Transverse colon (tissue), 4 donors: ENCODE measurements at places on chromosomes 11 and 22.

DNA sequence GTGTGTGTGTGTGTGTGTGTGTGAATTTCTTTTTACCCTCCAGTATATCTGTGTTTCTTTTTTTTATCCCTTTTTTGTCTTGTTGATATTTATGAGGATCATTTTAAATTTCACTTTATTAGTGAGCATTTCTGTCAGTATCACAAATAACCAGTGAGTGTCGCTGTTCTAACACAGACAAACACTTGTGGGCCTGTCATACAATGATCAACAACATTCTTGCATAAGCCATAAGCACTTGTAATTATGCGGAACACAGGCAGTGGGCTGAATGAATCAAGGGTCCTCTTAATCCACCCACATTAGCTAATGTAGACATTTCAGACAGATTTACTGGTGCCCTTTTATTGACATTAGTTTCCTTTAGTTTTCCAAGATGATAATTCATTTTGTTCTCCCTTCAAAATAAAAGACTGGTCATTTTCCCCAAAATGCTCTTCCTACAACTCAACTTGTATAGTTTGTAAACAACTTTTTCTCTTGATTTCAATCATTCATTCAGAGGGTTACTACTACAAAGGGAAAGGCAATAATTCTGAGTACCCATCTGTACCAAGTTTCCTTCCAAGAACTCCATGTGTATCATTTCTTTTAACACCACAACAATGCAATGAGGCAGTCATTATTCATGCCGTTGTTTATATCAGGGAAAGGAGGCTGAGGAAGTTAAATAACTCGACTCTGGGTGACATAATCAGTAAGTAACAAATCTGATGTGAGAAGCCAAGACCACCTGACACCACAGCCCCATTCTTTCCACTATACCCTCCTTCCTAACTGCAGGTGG lies 34.5 kb upstream of the ANO3 start:
- no peak overlapping the region for H3K27ac ChIP-seq
- no peak overlapping the region for H3K4me3 ChIP-seq
- no peaks in the 10 kb centered on the region for H3K36me3 ChIP-seq
- DNase-seq, result no peak
- no peaks in the 10 kb centered on the region for H3K4me1 ChIP-seq

- no peaks in the 10 kb centered on the region for H3K36me3 ChIP-seq
- no peaks in the 10 kb centered on the region for H3K27me3 ChIP-seq
- no peaks in the 10 kb centered on the region for H3K4me1 ChIP-seq
- no peak for DNase-seq
These were observed 817.4 kb downstream of the BRD1 start for GRCh38 chr22:49010070-49010863.

DNA sequence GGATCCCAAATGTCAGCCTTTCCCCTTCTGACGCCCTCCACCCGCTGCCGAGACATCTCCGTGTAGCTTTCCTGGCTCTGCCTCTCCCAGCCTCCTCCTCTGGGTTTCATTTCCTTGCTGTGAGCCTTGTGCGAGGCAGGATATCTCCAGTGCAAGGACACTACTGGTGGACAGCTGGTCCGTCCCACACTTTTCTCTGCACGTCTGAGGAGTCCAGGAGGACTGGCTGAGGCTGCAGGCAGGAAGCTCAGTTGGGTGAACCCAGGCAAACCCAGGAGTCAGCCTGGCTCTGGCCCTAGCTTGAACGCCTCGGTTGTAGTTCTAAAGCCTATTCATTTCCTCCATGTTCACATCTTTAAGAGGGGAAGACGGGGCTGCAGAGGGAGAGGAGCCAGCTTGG lies 145.5 kb downstream of the ST3GAL4 start:
- no peak for DNase-seq
- no peak overlapping the region for H3K27ac ChIP-seq
- H3K36me3 ChIP-seq, result no peaks in the 10 kb centered on the region
- H3K4me3 ChIP-seq, result no peak overlapping the region

GRCh38 chr11:40354121-40354520 lies 1105.3 kb downstream of the LRRC4C start:
- H3K36me3 ChIP-seq, result no peaks in the 10 kb centered on the region
- H3K4me1 ChIP-seq, result no peaks in the 10 kb centered on the region
- H3K27ac ChIP-seq, result no peak overlapping the region
- no peaks in the 10 kb centered on the region for H3K27me3 ChIP-seq
- H3K4me3 ChIP-seq, result no peak overlapping the region

GRCh38 chr11:95121698-95122097 lies 32.1 kb downstream of the ENDOD1 start:
- H3K27me3 ChIP-seq, result no peaks in the 10 kb centered on the region
- H3K4me1 ChIP-seq, result no peaks in the 10 kb centered on the region
- H3K4me3 ChIP-seq, result no peak overlapping the region
- H3K36me3 ChIP-seq, result no peaks in the 10 kb centered on the region
- no peak for DNase-seq
- no peak overlapping the region for H3K27ac ChIP-seq

- peak; percentile 85 for DNase-seq
- no peaks in the 10 kb centered on the region for H3K27me3 ChIP-seq
- no peaks in the 10 kb centered on the region for H3K36me3 ChIP-seq
- no peak overlapping the region for H3K4me3 ChIP-seq
- H3K27ac ChIP-seq, result peak overlapping the region; percentile 86
- H3K4me1 ChIP-seq, result peaks cover 79% of the 10 kb centered on the region
These were observed 22.8 kb downstream of the ARRB1 start for GRCh38 chr11:75328426-75329277.

GRCh38 chr11:14973621-14974514 lies 1.7 kb upstream of the CALCA start:
- peaks cover 37% of the 10 kb centered on the region for H3K4me1 ChIP-seq
- no peaks in the 10 kb centered on the region for H3K36me3 ChIP-seq
- no peak for DNase-seq
- H3K27me3 ChIP-seq, result peaks cover 92% of the 10 kb centered on the region
- H3K27ac ChIP-seq, result no peak overlapping the region
- no peak overlapping the region for H3K4me3 ChIP-seq

GRCh38 chr22:28922540-28923244 lies 39.3 kb downstream of the ZNRF3 start:
- DNase-seq, result no peak
- H3K27me3 ChIP-seq, result no peaks in the 10 kb centered on the region
- no peak overlapping the region for H3K4me3 ChIP-seq
- peaks cover 26% of the 10 kb centered on the region for H3K4me1 ChIP-seq
- no peaks in the 10 kb centered on the region for H3K36me3 ChIP-seq

DNA sequence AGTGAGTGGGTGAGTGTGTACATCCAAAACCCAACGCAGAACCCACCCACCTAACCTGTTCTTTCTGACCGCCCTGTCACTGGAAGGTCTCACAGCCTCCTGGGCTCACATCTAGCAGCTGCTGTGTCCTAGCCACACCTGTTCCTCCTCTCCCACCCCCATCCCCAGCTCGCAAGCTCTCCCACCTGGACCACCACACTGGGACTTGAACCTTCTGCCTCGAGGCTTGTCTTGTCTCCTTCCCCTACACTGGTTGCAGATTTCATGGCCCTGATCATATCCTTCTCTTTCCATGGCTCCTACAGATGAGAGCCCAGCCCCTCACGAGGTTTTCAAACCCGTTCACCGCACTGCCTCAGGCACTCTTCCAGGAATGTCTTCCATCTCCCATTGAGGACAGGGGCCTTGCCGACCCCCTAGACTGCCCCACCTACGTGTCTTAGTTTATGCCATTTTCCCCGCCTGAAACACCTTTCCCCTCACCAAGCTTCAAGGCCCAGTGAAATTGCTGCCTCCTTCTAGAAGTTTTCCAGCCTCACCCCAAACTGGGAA lies 6.7 kb downstream of the IFITM10 start:
- H3K4me1 ChIP-seq, result no peaks in the 10 kb centered on the region
- H3K27ac ChIP-seq, result no peak overlapping the region
- no peaks in the 10 kb centered on the region for H3K36me3 ChIP-seq
- peaks cover 16% of the 10 kb centered on the region for H3K27me3 ChIP-seq
- DNase-seq, result no peak

- H3K36me3 ChIP-seq, result no peaks in the 10 kb centered on the region
- no peak for DNase-seq
- H3K4me1 ChIP-seq, result no peaks in the 10 kb centered on the region
- no peak overlapping the region for H3K27ac ChIP-seq
- peaks cover 8% of the 10 kb centered on the region for H3K27me3 ChIP-seq
- H3K4me3 ChIP-seq, result no peak overlapping the region
These were observed 37.1 kb upstream of the CHST1 start for GRCh38 chr11:45702511-45702910.

DNA sequence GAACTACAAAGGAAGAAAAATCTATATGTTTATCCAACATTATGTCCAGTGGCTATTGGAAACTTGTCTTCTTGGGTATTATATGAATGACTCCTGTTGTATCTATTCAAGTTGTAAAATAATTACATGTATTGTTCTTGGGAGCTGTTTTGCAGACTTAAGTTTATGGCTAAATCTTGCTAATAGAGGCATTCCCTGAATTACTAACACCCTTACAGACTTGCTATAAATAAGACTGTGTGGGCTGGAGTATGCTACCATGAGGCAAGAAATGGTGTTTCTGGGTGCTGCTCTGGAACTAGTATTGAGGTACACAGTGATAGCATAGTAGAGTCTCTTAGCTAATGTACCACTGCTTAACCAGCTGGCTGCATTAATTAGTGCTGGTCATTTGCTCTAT lies 155.1 kb downstream of the HIPK3 start:
- no peak overlapping the region for H3K27ac ChIP-seq
- H3K27me3 ChIP-seq, result peaks cover 9% of the 10 kb centered on the region
- H3K4me1 ChIP-seq, result no peaks in the 10 kb centered on the region
- no peak overlapping the region for H3K4me3 ChIP-seq
- DNase-seq, result no peak
- H3K36me3 ChIP-seq, result no peaks in the 10 kb centered on the region

- H3K4me3 ChIP-seq, result no peak overlapping the region
- H3K36me3 ChIP-seq, result no peaks in the 10 kb centered on the region
- H3K27ac ChIP-seq, result no peak overlapping the region
These were observed 35.2 kb upstream of the RDX start for GRCh38 chr11:110331626-110332025.

GRCh38 chr22:40819599-40820140 lies 524 bp upstream of the SLC25A17 start:
- H3K36me3 ChIP-seq, result no peaks in the 10 kb centered on the region
- peak overlapping the region; percentile 92 for H3K4me3 ChIP-seq
- no peak for DNase-seq
- peaks cover 22% of the 10 kb centered on the region for H3K4me1 ChIP-seq
- H3K27ac ChIP-seq, result peak overlapping the region; percentile 80
- no peaks in the 10 kb centered on the region for H3K27me3 ChIP-seq

- H3K4me1 ChIP-seq, result no peaks in the 10 kb centered on the region
- no peaks in the 10 kb centered on the region for H3K27me3 ChIP-seq
- H3K36me3 ChIP-seq, result no peaks in the 10 kb centered on the region
- DNase-seq, result peak; percentile 73
- peak overlapping the region; percentile 64 for H3K27ac ChIP-seq
- H3K4me3 ChIP-seq, result no peak overlapping the region
These were observed 62.6 kb upstream of the PTPRJ start for GRCh38 chr11:47917599-47918369.

DNA sequence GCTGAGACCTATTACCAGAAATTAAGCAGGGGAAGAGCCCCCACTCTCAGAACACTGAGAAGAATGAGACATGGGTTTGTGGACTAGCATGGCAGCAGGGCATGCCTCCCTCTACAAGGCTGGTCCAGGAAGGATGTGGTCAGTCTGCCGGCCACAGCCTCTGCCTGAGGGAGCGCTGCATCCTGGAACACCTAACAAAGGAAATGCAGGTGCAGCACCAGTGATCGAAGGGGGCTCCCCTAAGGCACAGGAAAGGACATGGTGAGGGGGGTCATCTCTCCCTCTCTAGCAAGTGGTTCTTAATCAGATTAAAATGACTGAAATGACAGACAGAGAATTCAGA lies 40.6 kb upstream of the ARL14EP start:
- H3K36me3 ChIP-seq, result no peaks in the 10 kb centered on the region
- no peaks in the 10 kb centered on the region for H3K4me1 ChIP-seq
- peak; percentile 18 for DNase-seq
- no peak overlapping the region for H3K4me3 ChIP-seq

- no peaks in the 10 kb centered on the region for H3K27me3 ChIP-seq
- no peak overlapping the region for H3K4me3 ChIP-seq
- no peaks in the 10 kb centered on the region for H3K4me1 ChIP-seq
- H3K36me3 ChIP-seq, result no peaks in the 10 kb centered on the region
These were observed 404.5 kb downstream of the BRD1 start for GRCh38 chr22:49423125-49423650.

- DNase-seq, result no peak
- peaks cover 43% of the 10 kb centered on the region for H3K4me1 ChIP-seq
- no peaks in the 10 kb centered on the region for H3K27me3 ChIP-seq
- no peak overlapping the region for H3K4me3 ChIP-seq
These were observed 2.6 kb upstream of the C11orf91 start for GRCh38 chr11:33703234-33703633.

GRCh38 chr11:43734256-43734655 lies 53.7 kb downstream of the HSD17B12 start:
- no peaks in the 10 kb centered on the region for H3K27me3 ChIP-seq
- no peak overlapping the region for H3K27ac ChIP-seq
- DNase-seq, result no peak
- H3K4me1 ChIP-seq, result no peaks in the 10 kb centered on the region

DNA sequence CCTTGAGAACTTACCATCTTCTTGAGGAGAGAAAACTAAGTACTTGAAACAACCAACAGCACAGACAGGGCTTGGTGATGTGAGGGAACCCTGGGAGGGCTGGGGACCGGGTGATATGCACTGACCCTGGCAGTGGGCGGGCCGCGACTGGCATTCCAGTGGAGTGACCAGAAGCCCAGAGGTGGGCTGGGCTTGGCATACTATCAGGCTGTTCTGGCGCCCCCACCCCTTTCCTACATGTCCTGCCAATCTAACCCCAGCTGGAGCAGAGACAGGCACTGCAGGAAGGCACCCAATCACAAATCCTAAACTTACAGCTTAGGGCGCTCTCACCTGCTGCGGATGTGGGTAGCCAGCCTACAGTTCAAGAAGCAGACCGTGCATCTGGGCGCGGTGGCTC lies 54.0 kb upstream of the GCAT start:
- H3K4me1 ChIP-seq, result peaks cover 52% of the 10 kb centered on the region
- H3K4me3 ChIP-seq, result no peak overlapping the region
- peaks cover 12% of the 10 kb centered on the region for H3K36me3 ChIP-seq
- H3K27ac ChIP-seq, result peak overlapping the region; percentile 98

GRCh38 chr22:37196539-37197450 lies 8.7 kb upstream of the C1QTNF6 start:
- DNase-seq, result peak; percentile 91
- no peaks in the 10 kb centered on the region for H3K36me3 ChIP-seq
- H3K27ac ChIP-seq, result peak overlapping the region; percentile 94
- peaks cover 21% of the 10 kb centered on the region for H3K4me1 ChIP-seq
- H3K27me3 ChIP-seq, result no peaks in the 10 kb centered on the region
- H3K4me3 ChIP-seq, result no peak overlapping the region

GRCh38 chr22:25729016-25729995 lies 12.7 kb upstream of the MYO18B start:
- H3K4me1 ChIP-seq, result no peaks in the 10 kb centered on the region
- no peaks in the 10 kb centered on the region for H3K27me3 ChIP-seq
- no peak overlapping the region for H3K4me3 ChIP-seq
- H3K27ac ChIP-seq, result no peak overlapping the region

GRCh38 chr11:30346068-30346688 lies 23.3 kb downstream of the ARL14EP start:
- no peak overlapping the region for H3K4me3 ChIP-seq
- no peak overlapping the region for H3K27ac ChIP-seq
- no peaks in the 10 kb centered on the region for H3K4me1 ChIP-seq
- H3K27me3 ChIP-seq, result no peaks in the 10 kb centered on the region
- H3K36me3 ChIP-seq, result no peaks in the 10 kb centered on the region

GRCh38 chr11:16790486-16791190 lies 52.2 kb downstream of the C11orf58 start:
- no peak overlapping the region for H3K4me3 ChIP-seq
- no peaks in the 10 kb centered on the region for H3K36me3 ChIP-seq
- H3K27me3 ChIP-seq, result no peaks in the 10 kb centered on the region
- no peaks in the 10 kb centered on the region for H3K4me1 ChIP-seq

- no peaks in the 10 kb centered on the region for H3K27me3 ChIP-seq
- no peak overlapping the region for H3K4me3 ChIP-seq
- no peaks in the 10 kb centered on the region for H3K4me1 ChIP-seq
- H3K36me3 ChIP-seq, result no peaks in the 10 kb centered on the region
These were observed 39.7 kb upstream of the ACCSL start for GRCh38 chr11:44008088-44008501.
